Right lung (tissue), 10 donors: ENCODE measurements at places on chromosomes 1 and 21.

DNA sequence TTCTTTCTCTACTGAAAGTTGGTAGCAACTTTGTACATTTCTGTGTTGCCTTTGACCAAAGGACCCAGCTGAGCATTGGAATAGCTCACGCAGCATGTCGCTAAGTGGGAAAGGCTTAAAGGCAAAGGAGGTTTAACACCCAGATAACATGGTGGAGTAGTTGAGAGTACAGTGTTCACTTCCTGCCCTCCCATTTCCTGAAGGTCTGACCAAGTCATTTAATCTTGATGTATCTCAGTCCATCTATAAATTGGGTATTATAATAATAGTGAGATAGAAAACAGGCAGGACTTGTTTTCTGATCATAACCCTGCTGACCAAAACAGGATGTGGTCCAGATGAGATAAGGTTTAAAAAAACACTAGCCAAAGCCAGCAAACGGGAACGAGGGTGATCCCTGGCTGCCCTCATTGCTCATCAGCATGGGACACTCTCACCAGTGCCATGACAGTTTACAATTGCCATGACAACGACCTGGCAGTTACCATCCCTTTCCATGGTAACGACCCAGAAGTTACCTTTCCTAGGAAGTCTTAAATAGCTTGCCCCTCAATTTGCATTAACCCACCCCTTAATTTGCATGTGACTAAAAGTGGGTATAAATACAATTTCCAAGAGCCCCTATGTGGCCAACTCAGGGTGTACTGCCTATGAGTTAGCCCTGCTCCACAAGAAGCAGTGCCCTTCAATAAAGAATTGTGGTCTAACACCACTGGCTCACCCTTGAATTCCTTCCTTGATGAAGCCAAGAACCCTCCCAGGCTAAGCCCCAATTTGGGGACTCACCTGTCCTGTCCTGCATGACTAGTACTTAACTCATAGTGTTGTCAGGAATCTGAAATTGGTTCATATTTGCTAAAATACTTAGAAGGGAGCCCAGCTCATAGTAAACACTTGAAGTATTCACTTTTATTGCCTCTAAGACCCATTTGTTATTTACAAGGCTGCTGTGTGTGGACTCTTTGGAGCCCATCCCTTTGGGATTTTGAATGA lies 28.4 kb upstream of the FHAD1 start:
- DNase-seq: no peak

DNA sequence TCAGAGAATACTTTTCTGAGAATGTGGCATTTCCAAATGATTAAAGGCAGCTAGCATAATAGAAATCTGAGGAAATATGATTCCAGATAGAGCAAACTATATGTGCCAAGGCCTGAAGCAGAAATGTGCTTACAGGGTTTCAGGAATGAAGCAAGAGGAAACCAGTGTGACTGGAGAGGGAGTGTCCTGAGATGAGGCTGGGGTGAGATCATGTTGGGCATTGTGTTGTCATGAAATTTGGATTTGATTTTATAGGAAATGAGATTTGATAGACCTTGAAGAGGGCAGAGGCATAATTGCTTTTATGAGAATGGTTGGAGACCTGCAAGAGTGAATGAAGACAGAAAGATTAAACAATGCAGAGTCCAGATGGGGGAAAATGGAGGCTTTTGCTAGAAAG lies 338.1 kb upstream of the SNX7 start:
- no peak for DNase-seq

GRCh38 chr1:236144033-236144432 lies 1.7 kb downstream of the GPR137B start:
- DNase-seq: no peak

- DNase-seq: no peak
These were observed 149.3 kb downstream of the TGFB2 start for GRCh38 chr1:218494449-218494852.

- no peak for DNase-seq
These were observed 23.9 kb downstream of the INPP5B start for GRCh38 chr1:37922767-37923550.

GRCh38 chr1:35122311-35122710 lies 43.1 kb downstream of the ZMYM1 start:
- no peak for DNase-seq

DNA sequence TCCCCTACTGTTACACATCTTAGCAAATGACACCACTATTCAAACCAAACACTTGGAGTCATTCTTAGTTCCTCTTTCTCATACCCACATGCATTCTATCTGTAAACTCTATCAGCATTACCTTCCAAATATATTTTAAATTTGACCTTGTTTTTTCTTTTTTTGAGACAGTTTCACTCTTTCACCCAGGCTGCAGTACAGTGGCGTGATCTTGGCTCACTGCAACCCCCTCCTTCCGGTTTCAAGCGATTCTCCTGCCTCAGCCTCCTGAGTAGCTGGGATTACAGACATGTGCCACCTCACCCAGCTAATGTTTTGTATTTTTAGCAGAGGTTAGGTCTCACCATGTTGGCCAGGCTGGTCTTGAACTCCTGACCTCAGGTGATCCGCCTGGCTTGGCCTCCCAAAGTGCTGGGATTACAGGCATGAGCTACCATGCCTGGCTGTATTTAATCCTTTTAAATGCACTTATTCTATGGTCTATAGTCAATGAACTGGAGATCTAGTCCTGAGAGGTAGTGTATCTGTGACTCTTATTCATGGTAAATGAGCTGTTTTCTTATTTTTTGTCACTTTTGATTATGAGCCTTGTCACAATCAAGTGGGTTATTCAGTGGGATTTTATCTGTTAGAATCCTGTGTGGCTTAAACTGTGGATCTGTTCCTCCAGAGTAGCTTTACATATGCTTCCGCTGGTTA lies 73.1 kb downstream of the GATAD2B start:
- no peak for DNase-seq

- DNase-seq: no peak
These were observed 71.7 kb upstream of the SIM2 start for GRCh38 chr21:36627242-36627641.

DNA sequence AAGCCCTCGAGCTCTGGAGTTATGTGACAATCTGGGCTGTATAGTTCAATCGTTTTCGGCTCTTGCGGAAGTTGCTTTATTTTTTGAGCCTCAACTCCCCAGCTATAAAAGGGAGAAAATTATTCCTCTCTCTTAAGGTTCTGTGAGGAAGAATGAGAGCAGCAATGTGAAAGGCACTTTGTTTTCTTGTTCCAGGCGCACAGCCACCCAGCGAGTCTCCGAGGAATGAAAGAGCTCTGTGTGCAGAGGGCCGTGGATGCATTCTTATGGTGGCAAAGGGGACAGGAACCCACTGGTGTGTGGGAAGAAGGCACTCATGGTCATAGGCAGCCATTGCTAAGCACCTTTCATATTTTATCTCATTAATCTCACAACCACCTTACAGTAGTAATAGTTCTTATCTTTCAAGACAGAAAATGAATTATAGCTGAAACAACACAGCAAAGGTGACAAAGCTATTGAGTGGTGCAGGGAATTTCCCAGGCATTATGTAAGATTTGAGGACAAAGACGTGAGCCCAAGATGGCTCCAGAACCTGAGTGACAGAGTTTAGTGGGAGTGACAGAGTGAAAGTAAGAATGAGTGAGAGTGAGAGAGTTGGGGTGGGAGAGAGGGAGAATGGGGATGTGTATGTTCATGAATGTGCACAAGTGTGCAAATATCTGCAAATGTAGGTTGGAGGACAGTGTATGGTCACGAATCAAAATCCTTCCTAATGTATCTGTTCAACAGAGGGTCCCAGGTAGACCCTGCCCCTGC lies 9.4 kb downstream of the CYP2J2 start:
- DNase-seq: no peak

DNA sequence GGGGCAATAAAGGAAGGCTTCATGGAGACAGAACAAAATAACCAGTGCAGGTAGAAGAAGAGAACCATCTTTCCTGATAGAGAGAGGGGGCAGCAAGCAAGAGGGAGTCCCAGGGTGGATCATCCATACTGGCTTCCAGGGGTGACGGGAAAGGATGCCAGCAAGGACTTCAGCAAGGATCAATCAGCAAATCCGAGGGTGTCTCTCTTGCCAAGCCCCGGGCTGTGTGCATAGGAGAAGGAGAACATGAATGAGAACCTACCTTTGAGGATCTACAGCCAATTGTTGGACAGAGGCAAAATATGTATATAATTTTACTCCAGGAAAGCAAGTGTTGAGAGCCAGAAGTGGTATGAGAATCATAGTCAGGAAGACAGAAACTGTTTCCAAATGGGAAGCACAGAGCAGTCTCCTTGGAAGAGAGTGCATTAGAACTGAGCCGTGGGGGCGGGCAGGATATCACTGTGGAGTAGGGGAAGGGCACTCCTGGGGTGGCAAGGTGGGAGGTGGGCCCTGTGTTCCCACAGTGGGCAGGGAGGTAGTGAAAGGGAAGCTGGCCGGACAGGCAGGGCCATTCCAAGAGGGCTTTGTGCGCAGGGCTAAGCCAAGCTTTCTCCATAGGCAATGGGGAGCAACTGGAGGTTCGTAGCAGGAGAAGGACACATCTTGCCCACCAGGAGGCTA lies 1.1 kb upstream of the S100A9 start:
- DNase-seq: no peak

DNA sequence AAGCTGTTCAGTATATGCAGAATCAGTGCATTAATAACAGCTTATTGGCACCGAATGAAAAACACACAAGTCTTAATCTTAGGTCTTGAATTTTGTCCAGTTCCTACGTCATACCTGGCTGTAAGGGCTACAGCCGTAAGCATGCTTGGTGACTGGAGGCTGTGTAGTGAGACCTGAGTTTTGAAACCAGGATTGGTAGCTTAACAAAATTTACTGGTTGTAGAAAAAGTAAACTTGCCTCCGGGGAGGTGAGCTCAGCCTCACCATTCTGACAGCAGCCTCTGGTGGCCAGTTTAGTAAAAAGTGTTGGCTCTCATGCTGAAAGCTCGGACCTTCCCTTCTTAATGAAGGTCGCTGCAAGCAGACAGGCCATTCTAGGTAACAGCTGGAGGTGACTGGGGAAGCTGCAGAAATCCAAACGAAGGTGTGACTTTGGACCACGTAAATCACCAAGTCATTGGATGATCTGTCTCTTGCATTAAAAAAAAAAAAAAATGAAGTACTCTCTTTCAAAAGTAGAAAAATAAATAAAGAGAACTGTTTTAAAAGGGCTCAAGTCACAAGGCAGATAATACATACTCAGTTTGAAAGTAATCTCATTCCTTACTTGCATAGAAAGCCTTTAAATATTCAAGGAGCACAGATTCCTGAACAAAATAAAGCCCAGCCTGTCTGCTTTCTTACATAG lies 48.9 kb downstream of the HLCS start:
- peak; percentile 40 for DNase-seq

- DNase-seq: no peak
These were observed 31.1 kb upstream of the UAP1 start for GRCh38 chr1:162530307-162530987.

DNA sequence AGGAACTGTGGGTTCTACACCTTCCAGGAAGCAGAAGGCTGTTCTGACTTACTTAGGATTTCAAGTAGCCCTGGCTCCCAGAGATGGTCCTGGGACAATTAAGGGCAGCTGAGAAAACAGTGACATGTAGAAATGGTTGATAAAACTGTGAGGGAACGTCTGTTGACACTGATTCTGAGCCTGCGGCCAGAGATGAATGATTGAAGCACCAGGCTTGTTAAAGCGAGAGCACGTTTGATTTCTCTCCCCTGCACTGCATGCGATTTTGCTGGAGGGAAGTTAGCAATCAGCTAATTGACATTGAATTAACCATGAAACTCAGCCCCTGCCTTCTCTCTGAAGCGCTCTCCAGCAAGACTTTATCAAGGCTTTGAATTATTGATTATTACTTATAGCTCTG lies 29.9 kb upstream of the POU3F1 start:
- DNase-seq: no peak

- no peak for DNase-seq
These were observed 105.6 kb downstream of the MIS18A start for GRCh38 chr21:32173121-32173724.

- DNase-seq: no peak
These were observed 1.3 kb upstream of the HMGN2 start for GRCh38 chr1:26470878-26471497.

GRCh38 chr1:234971586-234972297 lies 156.9 kb downstream of the TOMM20 start:
- DNase-seq: no peak

GRCh38 chr1:25543425-25544242 lies at the start of gene LDLRAP1:
Gene LDLRAP1, plus strand, starts transcription at chr1:25543606. Its CDS starts 93 bp downstream, at chr1:25543699.
- DNase-seq: peak; percentile 68

- no peak for DNase-seq
These were observed 14.9 kb upstream of the AGT start for GRCh38 chr1:230728710-230729392.

DNA sequence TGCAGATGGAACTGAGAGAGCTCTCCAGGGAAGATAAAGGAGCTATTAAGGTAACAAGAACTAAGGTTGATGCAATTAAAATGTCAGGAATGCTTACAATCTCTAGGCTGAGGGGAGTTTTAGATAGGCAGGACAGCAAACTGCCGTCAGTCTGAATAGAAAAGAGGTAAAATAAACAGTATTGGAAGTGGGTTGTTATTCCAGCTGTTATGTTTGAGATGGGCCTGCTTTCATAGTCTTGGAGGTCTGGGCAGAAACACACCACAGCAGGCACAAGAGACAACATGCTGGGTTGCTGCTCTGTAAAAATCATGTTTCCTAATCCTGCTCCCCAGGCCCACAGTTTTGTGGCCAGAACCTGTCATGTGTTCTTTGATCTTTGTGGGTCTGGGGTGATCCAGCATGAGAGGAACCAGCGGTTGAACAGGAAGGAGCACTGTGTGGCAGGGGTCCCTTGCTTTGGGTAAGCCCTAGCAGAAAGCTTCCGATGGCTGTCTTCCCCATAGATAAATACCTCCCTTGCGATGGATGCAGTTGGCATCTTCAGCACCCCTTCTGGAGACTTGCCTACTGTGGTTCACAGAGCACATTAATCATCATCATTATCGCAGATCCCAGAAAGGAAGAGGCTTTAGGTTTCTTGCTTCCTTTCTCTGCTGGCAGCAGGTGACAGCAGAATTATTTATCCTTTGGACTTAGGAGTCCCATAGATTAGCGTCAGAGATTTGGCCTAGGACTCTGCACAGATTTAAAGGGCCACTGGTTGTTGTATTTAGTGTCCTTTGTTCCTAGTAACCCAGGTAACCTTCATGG lies 97.1 kb downstream of the AK5 start:
- no peak for DNase-seq

- DNase-seq: no peak
These were observed 239.4 kb downstream of the BACH1 start for GRCh38 chr21:29538115-29538514.

- peak; percentile 73 for DNase-seq
These were observed 600.5 kb downstream of the USP25 start for GRCh38 chr21:16330082-16330907.
